HEK293T (cell line): ENCODE measurements at places on chromosomes 7 and 10.

DNA sequence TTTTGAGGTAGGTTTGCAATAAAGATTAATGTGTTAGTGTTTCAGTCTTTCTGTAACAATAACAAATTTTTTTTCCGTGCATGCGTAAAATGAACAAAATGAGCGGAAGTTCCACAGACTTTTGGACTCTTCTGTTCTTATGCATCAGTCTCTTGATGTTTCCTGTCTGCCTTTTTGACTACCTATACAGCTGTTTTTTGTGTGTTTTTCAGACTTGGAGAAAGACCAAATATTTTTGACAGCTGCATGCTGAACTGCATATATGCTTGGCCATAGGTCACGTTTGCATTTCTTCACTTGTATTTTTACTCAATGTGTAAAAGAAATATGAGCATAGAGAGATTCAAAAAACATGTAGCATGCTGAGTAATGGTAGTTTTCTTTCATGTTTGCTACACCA is 119.3 kb downstream of the BBS9 start:
- no peak for DNase-seq

GRCh38 chr7:32158751-32159745 is 88.8 kb upstream of the PDE1C start:
- no peak for DNase-seq

GRCh38 chr10:44382131-44382858 is 2.6 kb downstream of the CXCL12 start:
- no peak for DNase-seq

DNA sequence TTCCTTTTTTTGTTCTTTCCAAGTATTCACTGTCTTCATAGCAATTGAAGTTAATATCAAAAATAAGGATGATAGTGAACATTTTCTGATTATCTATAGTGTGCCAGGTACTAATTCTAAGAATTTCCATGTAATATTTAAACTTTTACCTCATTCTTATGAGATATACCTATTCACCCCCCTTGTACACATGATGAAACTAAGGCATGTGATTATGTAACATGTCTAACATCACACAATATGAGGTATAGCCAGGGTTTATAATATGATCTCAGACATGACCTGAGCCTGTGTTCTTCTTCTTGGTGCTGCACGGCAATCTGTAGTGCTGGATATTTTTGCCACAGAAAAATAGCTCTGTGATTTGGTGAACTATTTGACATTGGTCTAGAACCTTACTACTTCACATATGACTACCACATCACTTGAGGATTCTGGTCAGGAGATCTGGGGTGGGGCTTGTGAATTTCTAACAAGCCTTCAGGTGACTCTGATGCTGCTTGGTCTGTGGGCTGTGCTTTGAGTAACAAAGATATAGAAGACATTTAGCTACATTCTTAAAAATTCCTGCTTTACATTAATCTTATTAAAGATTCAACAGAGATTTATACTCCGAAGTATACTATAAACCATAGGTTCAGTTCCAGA is 79.1 kb downstream of the TRIM24 start:
- DNase-seq, result no peak

GRCh38 chr7:5218564-5219360 is 28.7 kb downstream of the WIPI2 start:
- DNase-seq, result no peak

- no peak for DNase-seq
These were observed 639.0 kb downstream of the IPMK start for GRCh38 chr10:57628592-57629284.

- no peak for DNase-seq
These were observed 428.0 kb upstream of the TPK1 start for GRCh38 chr7:145263886-145264285.

- DNase-seq, result no peak
These were observed 192.4 kb downstream of the ADARB2 start for GRCh38 chr10:1544929-1545328.

DNA sequence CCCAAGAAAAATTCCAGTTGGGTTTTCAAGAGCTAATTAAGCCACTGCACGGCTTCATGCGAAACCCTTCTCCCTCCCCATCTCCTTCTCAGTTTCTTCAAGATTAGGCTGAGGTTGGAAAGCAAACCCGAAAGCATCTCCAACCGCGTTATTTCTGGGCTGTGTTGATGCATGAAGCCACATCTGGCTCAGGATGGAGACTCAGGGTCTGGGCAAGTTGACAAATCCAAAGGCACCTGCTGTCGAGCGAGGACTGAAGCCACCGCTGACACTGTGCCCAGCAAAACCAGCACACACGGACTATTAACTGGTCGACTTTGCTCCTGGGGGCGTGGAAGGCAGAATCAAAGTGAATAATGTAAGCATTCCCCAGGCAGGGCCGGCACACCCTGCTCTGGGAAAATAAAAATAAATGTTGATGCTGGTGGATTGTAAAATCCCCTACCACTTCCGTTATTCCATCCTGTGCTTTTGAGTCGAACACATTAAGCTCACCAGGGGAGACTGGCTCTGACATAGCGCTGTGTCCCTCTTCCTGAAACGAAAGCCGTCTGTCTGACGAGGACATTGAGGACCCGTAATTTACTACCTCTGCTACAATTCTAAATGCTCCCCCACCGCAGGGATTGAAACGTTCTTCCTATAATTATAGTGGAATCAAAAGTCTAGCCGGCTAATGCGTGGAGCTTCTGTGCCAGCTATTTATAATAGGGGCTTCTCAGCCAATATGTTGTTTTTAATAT is 269.8 kb downstream of the ADARB2 start:
- no peak for DNase-seq

GRCh38 chr10:2119316-2119715 is 382.0 kb upstream of the ADARB2 start:
- no peak for DNase-seq

DNA sequence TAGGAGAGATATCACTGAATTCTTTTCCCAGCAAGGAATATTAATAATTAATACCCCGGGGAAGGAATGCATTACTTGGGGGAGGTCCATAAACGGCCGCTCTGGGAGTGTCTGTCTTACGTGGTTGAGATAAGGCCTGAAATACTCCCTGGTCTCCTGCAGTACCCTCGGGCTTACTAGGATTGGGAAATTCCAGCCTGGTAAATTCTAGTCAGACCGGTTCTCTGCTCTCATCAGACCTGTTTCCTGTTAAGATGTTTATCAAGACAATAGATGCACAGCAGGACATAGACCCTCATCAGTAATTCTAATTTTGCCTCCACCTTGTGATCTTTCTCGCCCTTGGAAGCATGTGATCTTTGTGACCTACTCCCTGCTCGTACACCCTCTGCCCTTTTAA is 162.8 kb upstream of the KCND2 start:
- DNase-seq, result no peak

DNA sequence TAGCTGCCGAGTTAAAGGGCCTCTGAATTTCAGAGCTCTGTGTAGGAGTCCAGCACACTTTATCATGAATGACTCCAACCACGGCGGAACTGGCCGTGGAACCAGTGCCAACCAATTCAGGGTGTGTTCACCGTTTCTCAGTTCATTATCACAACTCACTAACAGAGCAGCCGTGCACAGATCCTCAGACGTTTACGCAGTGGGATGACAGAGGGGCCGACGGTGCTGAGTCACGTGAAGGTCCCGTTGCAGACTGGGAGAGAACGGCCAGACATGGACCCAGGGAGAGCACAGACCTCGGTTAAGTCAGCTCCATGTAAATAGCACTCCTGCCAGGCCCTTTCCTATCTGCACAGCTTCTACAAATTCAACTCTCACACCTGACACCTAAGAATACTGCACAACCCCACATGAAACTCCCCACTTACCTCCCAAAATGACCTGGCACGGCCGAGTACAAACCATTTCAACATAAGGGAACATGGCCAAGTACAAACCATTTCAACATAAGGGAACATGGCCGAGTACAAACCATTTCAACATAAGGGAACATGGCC is 95.5 kb downstream of the DIP2C start:
- no peak for DNase-seq

DNA sequence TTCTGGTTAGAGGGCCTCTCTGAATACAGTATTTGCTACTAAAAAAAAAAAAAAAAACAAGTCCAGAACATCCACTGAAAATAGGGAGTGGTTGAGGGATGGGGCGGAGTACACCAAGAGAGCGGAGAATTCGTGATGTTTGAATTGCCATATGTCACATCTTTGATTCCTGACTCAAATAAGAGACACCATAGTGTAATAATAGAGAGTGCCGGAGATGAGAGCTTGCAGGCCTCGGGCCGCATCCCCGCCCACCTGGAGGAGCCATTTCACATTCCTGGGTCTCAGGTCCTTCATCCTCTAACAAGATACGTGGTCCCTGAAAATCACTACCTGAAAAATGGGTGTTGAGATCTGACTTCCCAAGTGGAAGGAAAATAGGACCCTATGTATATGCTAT is 46.8 kb downstream of the KIAA1549 start:
- DNase-seq, result no peak

DNA sequence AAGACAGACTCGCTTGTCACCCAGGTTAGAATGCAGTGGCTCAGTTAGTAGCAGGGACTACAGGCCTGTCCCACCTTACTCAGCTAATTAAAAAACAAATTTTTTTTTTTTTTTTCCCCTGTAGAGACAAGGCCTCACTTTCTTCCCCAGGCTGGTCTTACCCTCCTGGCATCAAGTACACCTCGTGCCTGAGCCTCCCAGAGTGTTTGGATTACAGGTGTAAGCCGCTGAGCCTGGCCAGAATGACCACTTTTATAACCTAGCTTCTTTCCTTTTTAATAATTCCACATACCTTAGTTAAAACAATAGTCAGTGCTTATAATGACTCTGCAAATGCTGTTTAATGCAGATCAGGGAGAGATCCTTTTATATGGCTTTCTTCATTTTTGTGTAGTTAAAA is 31.3 kb downstream of the RSBN1L start:
- DNase-seq, result no peak

DNA sequence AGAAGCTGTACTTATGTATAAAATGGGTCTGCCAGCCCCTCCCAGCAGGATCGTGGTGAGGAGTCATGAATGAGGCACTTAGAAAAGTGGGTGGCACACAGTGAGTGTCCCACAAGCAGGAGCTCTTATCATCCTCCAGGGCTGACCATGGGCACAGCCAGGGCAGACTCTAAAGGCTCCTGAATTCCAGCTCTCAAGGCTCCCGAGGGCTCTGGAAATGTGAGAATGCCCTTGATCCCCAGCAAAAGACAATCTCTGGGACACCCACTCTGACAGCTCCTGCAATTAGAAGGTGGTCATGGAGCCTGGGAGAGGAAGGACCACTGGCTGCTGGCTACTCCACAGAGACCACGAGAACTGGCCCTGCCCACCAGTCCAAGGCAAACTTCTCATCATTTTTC is 1.6 kb downstream of the VSTM4 start:
- DNase-seq, result no peak

- no peak for DNase-seq
These were observed 7.4 kb downstream of the CREB5 start for GRCh38 chr7:28419716-28420115.

- DNase-seq, result no peak
These were observed 83.7 kb downstream of the KIAA1217 start for GRCh38 chr10:24292304-24293293.

DNA sequence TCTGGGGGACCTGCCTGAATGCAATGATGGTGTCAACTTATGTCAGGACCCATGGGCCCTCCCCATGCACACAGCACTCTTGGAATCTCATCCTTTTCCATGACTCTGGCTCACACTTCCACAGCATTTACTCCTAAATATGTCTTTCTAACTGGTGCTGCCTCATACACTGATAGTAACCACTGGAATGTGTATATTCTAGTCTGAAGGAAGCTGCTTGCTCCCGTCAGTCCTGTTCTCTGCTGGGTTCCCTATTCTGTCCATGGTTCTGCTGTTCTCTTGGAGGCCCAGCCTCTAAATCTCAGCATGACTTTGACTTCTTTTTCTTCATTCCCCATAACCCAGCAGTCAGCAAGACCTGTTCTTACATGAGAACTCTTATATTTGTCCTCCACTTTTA is 1055.1 kb downstream of the KCNMA1 start:
- DNase-seq, result no peak

- no peak for DNase-seq
These were observed 46.2 kb downstream of the LAMB4 start for GRCh38 chr7:108083980-108084379.

GRCh38 chr7:22612776-22613175 is 112.8 kb upstream of the STEAP1B start:
- no peak for DNase-seq

- DNase-seq, result no peak
These were observed 165.5 kb downstream of the PKD1L1 start for GRCh38 chr7:47782792-47783191.

DNA sequence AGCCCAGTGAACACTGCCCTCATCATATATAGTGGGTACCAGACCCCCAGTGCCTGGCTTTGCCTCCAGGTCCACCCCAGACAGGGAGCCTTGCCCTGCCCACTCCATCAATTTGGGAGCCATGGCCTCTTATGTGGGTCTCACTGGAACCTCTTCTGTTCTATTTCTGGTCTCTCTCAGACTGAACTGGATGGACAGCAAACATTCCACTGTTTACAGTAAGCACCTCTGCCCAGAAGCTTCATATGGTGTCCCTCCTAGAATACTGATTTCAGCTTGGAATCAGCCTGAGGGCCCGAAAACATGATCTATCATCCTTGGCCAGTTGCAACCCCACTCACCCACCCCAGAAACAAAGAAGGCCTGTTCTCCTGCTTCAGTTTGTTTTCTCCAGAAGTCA is 81.0 kb upstream of the SLF2 start:
- no peak for DNase-seq

GRCh38 chr10:54342058-54342457 is 459.0 kb downstream of the PCDH15 start:
- no peak for DNase-seq

GRCh38 chr10:70858759-70859158 is 29.6 kb downstream of the PCBD1 start:
- DNase-seq, result no peak

DNA sequence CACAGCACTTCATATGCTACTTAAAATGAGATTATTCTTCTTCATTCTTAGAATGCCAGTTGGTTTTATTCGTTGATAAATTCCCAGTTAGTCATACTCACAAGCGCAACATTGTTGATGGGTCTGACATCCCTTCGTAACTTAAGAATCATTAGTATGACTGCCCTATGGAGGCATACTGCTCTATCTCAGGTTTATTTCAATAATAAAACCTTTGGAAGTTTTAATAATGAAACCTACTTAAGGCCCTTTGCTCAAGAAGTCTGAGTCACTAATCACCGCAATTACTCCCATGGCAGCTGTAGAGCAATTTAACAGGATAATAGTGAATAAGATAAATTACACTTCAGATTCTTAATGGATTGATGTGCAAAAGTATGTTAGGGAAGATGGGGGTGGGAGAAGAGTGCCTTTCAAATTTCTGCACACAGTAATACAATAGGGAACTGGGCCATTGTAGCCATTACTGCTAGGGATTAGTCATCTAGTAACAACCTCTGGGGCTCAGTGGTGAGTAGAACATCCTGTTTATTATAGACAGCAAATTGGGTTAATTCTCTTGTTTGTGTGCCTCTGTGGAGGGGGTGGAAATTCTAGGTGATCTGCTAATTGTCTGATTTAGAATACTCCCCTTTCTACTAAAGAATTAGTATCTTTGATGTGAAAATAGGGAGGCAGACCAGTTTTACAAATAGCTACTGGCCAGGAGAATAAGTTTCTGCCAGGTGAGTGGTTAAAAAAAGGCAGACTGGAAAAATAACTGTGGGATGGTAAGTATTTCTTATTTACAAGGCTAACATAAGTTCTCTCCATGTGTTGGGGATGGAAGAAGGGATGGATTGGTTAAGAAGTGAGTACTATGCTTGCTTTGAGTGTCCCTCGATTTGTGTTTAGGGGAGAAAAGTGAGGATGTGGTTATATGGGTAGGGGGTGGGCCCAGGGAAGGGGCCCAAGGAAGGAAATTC is 74.5 kb upstream of the VKORC1L1 start:
- DNase-seq, result no peak

- DNase-seq, result no peak
These were observed 297.0 kb upstream of the PITRM1 start for GRCh38 chr10:3469639-3470020.

GRCh38 chr7:27168265-27168947 is 3.1 kb upstream of the HOXA9 start:
- no peak for DNase-seq
